ENCODE measurements at places on chromosomes 5 and 9.
A peak's percentile ranks its signal among the peaks of the same experiment; 100 is the strongest.

- no peak for DNase-seq
These were observed at the start of gene GPX8 for GRCh38 chr5:55159763-55160492. Gene GPX8 (plus strand): TSS chr5:55160171. CDS start chr5:55160193, 22 bp downstream.

GRCh38 chr9:18688581-18689565, 214.9 kb downstream of the ADAMTSL1 start:
- DNase-seq: no peak

DNA sequence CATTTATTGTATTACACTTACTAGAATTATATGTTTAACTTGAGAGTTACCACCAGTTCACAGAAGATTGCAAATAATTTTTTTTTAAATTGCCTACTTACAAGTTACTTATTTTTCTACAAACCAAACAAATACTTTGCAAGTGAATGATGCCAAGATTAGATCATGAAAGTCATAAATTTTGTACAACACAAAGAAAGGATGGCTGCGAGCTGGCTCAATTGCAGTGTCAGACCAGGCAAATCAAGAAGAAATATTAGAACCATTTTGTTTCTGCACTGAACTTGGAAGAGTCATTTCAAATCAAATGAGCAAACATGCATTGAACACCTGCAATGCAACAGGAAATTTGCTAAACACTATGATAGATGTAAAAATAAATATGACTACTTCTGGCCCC, 97.3 kb downstream of the PLCXD3 start:
- DNase-seq: no peak

GRCh38 chr5:1204693-1205242, 3.4 kb downstream of the SLC6A19 start:
- DNase-seq: no peak

DNA sequence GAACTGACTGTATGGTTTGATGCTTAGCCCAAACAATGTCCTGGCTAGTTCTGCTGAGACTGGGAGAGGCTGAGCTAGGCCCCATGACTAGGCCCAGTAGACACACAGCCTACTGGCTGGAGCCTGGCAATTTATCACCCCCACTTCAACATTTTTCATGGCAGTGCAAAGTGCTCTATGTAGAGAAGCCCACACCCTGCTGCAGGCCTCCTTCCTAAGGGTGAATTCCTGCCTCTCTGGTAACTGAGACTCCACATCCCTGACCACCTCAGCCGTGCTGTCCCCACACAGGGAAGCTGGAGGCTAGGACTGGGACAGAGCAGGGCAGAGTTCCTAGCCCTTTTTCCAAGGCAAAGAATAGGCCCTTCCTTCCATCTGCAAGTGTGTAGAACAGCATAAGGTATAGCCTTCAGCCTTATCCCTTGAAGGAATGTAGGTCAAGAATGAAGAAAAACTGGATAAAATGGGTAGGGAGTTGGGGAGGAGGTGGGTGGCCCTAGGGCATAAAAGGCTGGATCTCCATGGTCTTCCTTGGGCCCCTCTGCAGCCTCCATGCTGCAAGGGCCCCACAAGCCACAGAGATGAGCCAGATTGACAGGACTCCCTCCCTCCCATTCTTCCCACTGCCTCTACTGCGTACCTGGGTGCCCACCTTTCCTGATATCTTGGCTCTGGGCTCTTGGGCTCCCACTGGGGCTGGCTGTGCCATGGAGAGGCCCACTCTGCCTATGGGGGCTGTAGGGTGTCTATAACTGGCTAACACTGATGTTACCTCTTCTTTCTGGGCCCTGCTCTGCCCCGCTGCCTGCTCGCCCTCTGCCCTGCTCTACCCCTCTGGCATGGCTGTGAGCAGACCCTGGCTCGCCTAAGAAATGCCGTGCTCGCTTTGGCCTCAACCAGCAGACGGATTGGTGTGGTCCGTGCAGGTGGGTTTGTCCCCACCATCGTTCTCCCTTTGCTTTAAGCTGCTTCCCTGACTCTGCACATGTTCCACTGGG, 29.8 kb downstream of the TCF7 start:
- DNase-seq: no peak

DNA sequence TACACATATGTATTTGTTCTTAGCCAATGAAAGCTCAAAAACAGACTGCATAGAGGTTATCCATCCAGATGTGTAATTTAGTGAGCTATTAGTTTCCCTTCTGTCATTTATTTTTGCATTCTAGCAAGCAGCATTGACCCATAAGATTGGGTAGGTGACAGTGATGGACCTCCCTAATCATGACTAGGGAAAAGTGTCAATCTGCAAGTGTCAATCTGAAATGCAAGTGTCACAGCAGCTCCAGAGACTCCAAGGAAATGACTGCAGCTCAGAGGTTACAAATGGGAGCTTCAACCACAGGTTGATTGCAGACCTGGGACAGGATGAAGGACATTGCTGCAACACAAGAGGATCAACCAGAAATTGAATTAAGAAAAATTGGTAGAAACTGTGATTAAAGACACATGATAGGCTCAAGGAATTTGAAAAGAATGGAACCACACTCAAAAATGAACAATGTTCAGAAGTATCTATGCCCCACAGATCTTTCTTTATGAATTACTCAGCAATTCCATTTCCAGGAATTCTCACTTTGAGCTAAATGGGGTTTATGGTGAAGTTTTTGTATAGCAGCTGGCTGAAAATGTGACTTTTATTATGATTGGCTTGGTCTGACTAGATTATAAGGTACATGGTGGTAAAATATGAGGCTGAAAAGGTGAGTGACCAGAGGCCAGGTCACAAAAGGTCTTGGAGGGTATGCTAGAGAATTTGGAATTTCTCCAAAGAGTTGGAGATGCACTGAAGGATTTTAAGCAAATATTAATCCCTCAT, 59.6 kb upstream of the HTR4 start:
- no peak for DNase-seq

- DNase-seq: no peak
These were observed 95.5 kb downstream of the GHR start for GRCh38 chr5:42518595-42519221.

DNA sequence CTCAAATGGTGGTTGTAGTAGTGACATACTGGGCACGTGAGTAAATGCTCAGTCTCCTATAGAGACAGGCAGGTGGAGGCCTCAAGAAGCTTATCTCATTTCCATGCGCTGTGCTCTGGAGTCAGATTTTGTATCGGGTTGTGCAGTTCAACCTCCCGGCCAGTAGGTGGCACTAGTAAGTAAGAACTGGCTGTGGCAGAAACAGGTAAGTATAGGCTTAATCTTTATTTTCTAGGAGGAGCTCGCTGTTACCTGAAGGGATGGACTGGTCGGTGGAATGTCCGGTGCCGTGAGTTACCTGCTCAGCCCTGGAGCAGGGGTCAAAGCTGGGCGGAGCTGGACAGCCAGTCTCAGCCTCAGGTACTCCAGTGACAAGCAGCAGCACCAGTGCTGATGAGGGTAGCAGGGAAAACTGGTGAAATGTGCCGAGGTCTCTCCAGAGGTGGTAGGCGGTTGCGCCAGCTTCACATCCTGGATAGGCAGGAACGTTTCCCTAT, 880.1 kb upstream of the SEMA6A start:
- peak; percentile 14 for DNase-seq

- DNase-seq: no peak
These were observed 281.4 kb upstream of the VLDLR start for GRCh38 chr9:2340046-2340760.

DNA sequence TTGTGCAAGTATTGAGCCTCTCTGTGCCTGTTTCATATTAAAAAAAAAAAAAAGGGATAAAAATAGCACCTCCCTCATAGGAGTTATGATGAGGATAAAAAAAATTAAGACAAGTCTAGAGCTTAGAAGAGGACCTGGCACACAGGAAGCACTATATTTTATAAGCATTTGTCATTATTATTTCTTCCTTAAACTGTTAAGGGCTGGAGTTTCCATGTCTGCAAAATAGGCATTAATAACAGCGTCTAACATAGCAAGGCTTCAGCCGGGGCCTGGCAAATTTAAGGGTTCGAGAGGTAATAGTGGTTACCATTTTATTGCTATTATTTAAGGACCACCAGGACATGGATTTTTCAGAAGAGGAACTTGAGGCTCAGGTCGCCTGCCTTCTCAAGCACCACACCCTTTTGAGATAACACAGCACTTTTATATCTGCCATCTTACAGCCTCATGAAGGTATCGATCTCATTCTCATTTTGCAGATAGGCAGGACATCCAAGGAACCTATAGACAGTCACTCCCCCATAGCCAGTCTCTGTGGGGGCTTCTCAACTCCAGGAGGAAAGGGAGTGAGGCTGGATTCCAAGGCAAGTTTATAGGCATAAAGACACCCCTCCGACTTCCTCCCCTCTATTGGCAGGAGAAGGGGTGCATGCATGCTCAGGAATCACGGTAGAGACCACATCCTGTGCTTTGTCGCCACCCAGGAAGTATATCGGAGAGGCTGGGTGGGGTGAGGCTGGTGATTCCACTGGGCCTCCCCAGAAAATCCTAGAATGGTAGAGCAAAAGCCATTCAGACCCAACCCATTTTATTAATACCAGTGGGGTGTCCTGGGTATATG, 2.4 kb downstream of the ANXA6 start:
- DNase-seq: no peak

- no peak for DNase-seq
These were observed at the start of gene ERAP2 for GRCh38 chr5:96876292-96876850. Gene ERAP2 (plus strand): TSS chr5:96876500. CDS start chr5:96879686, 3,186 bp downstream.

DNA sequence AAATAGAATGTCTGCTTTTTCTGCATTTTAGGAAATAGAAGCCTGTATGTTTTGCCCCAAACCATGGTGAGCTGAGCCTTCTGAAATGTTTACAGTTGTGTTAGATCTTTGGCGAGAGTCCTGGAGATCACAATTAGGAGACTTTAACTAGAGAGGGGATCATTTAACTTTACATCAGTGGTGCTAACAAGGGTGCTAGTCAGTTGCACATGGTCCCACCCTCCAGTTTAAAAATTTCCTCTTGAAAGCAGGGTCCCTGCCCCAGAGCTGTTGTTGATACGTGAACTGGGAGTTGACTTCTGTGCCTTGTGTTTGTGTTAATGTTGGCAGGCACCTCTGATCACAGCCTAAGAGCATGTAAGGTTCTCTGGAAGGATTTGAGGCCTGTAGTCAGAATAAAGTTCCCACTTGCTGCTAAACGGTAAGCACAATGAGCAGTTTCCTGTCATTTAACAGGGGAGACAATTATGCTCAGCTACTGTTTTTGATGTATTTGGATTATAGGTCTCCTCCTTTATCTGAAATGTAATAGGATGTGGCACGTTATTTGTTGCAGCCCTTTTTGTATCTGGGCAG, 43.7 kb downstream of the RASGRF2 start:
- DNase-seq: no peak

- DNase-seq: no peak
These were observed 219.7 kb downstream of the EFNA5 start for GRCh38 chr5:107451028-107451427.

- no peak for DNase-seq
These were observed 52.8 kb downstream of the RICTOR start for GRCh38 chr5:39021413-39021812.

DNA sequence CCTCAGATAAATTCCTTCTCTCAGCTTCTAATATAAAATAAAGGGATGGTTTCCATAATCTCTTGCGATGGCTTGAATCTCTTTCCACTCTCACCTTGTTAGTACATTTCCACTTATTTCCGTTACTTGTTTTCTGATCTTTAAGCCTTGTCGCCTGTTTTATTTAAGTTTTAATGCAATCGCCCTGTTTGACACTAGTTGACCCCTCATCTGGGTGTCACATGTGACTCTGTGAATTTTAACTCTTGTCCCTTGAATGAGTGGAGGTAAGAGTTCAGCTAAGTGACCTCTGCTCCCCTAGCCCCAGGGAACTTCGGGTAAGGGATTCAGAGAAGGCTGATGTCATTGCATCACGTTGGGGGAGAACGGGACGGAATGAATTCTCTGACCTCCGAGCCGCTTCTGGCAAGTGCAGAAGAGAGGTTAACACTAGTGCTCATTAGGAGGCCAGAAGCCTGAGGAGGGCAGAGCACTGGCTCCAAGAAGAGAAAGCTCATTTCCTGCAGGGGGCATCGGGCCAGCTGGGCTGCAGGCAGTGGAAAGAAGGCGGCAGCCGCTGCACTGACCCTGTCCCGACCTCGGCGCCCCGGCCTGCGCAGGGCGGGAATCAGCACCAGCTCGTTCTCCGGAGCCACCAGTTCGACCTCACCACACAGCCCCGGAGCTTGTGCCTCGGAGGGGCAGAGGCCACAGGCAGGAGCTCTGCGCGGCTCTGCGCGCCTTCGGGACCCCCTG, 569 bp downstream of the HINT2 start:
- peak; percentile 7 for DNase-seq

- no peak for DNase-seq
These were observed 185.8 kb downstream of the KCTD16 start for GRCh38 chr5:144356489-144356888.

DNA sequence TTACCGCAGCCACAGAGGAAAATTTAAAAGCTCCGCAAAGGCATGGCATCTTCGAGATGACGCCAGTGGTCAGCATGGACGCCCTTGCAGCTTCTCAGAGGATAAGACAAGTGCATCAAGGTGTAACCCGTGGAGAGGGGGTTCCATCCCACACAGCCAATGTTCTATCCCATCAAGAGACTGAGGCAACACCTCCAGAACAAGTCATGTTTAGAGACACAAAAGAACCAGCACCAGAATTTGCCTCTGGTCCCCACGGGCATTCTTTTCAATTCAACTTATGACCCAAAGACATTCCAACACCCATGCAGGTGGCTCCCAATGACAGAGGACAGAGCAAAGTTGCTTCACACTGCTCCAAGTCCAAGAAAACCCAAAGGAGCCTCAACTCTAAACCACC, 20.7 kb downstream of the ROR2 start:
- DNase-seq: no peak

DNA sequence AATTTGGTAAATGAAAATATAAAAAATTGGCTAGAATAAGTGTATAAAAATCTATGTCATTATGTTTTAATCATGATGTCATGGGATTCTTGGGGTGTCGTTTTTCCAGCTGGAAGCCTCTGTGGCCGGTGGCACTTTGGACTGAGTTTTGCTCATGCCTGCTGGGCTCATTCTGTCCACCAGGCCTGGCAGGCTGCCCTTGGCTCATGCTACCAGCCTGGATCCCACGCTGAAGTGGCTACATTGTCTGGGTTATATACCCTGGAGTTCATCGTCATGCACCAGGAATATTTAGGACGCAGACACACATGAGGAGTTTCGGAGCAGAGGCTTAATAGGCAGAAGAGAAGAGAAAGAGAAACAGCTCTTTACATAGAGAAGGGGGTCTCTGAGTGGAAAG, 1913.7 kb upstream of the WWC1 start:
- DNase-seq: no peak

DNA sequence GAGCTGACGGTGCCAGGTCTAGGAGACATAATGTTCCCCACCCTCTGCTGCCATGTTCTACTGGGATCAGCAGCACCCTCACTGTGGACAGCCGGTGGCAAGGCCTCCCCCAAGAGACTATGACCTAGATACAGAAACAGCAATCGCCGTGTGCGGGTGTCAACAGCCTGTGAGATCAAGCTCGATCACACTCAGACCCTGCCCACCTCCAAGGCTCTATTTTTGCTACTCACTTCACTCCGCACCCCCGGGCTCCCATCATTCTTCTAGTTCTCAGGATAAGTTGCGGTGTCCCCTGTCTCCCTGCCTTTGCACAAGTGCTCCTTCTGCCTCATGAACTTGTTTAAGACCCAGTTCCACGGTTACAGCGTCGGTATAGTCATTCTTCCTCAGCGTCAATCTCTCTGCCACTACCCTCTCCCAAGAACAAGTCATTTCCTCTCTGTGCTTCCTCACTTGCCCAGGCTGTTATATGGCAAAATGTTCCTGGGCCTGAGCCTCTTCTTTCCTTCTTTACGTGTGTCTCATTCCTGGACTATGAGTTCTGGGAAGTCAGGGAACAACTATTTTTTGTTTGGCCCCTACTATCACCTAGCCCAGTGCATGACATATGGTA, 5.4 kb upstream of the DOCK8 start:
- no peak for DNase-seq

Measured in activated CD4-positive, alpha-beta T cell treated with anti-CD3 and anti-CD28 coated beads for 24 hours (primary cell).